Activated CD4-positive, alpha-beta T cell treated with anti-CD3 and anti-CD28 coated beads, Interleukin-2, amount 10 ng/mL, durations not matched to agents 7 days and 5 days (primary cell): ENCODE measurements at places on chromosomes 12 and 14.

GRCh38 chr12:111271674-111272418 lies 97.0 kb downstream of the PHETA1 start:
- peak; percentile 16 for DNase-seq

DNA sequence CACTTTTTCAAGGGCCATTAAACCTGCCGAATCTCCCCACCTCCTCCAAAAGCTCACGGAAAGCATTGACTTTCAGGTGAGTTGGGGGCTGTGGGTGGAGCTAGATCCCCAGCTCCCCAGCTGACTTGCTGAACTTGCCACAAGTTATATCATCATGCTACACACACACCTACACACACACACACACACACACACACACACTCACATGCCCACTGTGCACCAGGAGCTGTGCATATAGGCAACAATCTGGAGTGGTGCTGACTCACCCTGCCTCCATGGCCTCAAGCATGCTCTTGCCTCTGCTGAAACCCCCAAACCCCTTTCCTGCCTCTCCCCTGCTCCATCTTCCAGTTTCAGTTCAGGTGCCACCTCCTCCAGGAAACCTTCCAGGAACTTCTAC lies 26.1 kb downstream of the SERPINA3 start:
- no peak for DNase-seq

DNA sequence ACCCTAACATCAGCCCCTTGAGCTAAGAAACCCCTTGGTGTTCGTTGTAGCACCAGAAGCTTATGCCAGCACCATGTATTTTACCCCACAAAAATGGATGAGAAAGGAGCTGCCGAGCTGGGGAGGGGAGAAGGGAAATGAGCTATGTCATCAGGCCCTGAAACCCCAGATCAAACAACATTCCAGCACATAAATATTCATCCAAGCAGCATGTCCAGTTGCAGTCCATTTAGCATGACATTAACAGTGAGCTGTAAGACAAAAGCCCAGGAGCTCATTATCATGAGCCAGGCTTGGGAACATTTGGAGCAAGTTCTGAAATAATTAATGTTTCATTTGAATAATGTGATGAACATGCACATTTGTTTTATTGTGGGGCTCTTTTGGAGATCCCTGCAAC lies 630.1 kb upstream of the TMEM132C start:
- no peak for DNase-seq

DNA sequence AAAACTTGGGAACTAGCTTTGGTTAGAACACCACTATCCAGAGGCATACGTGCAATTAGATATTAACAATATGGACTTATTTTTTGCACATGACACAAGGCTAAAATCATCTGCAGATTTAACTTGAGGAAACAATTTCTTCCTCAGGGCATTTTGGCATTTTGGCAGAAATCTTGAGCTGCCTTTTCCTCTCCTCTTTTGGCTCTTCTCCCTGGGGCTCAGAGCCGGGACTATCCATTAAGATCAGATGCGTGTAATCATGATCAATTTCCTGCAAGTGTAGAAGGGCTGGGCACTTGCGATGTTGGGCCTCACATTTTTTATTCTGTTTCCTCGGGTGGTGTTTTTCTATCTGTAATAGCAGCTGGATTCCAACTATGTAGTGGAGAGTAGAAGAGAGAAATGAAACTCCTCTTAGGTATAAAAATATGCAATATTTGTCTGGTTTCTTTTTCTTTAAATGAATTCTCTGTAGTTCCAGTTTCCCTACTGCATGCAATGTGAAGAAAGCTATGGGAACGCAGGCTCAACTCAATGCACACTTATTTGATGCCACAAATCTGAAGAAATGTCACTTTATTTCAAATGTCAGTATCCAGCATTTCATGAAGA lies 1010.8 kb downstream of the FLRT2 start:
- no peak for DNase-seq

GRCh38 chr12:64826234-64826633 lies 1.8 kb downstream of the TBC1D30 start:
- DNase-seq: peak; percentile 64

DNA sequence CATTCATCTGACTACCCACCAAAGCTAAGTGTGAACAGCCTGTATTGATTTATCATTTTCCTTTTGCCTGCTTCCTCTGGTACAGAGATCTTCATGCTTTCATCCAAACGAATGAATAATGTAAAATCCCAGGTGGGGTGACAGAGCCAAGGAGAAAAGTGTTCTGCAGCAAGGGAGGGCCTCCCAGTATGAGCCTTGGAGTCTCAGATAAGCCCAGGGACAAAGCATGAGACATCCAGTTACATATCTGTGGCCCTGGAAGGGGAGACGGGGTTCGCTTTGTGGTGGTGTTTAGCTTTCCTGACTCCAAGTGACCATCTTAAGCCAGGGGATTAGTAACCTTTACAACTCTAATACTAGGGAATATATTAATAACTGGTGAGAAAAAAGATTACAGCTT lies 177.1 kb downstream of the ETV6 start:
- no peak for DNase-seq
